ENCODE measurements at places on chromosomes 1 and 21.

- no peak for DNase-seq
Measured at GRCh38 chr1:177448652-177449357, 278.0 kb downstream of the BRINP2 start.

DNA sequence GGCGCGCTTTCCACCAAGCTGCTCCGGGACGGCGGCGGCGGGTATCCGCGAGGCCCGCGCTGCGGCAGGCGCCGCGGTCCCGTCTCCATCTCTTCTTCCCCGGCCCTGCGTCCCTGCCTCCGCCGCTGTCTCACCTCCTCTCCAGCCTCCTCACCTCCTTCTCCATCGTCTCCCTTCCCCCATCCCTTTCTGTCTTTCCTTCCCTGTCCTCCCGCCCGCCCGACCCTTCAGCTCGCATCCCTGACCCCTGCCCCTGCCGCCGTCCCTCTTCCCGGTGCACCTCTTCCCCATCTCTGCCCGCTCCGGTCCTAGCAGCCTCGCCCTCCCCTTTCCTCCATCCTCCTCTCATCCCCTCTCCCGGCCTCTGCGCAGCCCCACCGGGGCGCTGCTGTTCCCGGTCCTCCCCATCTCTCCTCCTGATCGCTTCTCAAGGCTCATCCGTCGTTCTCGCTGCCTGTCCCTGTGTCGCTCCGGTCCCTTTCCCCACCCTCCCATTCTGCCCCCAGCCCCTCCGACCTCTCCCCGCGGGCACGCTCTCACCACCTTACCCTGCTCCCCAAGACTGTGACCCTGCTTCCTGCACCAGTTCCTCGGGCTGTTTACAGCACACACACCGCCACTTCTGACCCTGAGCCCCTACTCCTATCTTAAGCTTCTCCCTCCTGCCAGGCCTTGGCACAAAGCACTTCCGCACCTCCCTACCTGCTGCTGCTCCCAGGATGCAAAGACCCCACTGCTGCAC lies 760 bp upstream of the NPHP4 start:
- DNase-seq = no peak

- DNase-seq = no peak
Measured at GRCh38 chr1:88697503-88697902, 13.4 kb downstream of the PKN2 start.

- no peak for DNase-seq
Measured at GRCh38 chr1:24091971-24092482, 19.9 kb downstream of the MYOM3 start.

- DNase-seq = no peak
Measured at GRCh38 chr1:221093903-221094791, 214.9 kb downstream of the HLX start.

DNA sequence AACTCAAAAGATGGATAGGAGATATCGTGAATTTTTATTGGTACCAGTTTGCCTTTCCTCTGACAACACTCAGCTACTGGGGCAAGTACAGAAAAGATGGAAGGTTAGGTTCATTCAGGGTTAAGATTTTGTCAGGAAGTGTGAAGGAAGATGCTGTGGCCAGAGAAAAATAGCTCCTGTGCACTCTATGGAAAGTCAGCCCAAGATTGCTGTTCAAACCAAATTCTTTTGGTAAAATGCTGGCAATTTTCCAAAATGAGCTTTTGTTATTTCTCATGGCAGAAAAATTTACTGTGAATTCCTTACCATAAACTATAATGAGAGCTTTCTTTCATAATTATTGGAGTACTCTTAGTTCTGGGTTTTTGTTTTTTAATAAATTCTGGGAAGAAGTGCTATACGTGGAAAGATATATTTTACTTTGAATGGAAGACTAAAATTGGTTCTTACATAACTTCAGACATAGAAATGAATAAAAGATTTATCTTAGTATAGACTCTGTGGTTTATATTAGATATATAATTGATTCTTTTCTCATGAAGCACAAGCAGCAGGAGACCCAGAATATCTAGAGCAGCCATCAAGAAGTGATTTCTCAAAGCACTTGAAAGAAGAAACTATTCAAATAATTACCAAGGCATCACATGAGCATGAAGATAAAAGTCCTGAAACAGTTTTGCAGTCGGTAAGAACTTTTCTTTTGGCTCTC lies 112.2 kb downstream of the USP25 start:
- DNase-seq = no peak

DNA sequence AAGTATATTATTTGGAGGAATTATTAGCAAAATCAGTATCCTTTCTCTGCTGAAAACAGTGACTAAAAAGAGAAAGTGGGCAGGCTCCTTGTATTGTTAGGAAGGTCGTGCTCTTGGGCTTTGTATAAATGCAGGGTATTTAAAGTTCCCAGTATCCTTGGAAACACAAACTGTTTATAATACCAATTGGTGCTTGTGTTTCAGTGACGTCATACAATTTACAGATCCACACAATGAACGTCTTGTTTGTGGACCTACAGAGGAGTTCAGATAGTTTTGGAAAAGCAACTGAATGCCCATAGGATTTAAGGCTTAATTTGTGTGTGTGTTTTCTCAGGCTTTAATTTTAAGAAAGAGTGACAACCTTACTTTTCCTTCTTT lies 168.2 kb downstream of the RASAL2 start:
- DNase-seq = no peak

DNA sequence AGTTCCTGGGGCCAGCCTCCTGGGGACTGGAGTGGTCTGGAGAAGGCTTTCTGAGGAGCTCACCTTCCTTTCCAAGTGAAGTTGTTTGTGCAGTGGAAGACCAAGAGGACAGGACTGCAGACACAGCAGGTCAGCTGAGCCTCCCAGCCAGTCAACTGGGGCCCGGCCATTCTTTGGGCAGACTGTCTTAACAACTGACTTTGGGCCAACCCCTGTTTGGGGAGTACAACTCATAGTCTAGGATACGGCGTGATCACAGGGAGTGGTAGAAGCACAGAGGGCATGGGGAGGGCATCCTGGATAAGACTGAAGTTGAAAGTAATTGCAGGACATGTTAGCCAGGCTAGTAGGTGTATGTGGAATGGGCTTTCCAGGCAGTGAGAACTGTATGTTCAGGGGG lies 50.3 kb downstream of the PGM1 start:
- no peak for DNase-seq

- no peak for DNase-seq
Measured at GRCh38 chr1:208026880-208027438, 116.0 kb upstream of the CD34 start.

- no peak for DNase-seq
Measured at GRCh38 chr1:94550800-94551241, 9.3 kb upstream of the F3 start.

DNA sequence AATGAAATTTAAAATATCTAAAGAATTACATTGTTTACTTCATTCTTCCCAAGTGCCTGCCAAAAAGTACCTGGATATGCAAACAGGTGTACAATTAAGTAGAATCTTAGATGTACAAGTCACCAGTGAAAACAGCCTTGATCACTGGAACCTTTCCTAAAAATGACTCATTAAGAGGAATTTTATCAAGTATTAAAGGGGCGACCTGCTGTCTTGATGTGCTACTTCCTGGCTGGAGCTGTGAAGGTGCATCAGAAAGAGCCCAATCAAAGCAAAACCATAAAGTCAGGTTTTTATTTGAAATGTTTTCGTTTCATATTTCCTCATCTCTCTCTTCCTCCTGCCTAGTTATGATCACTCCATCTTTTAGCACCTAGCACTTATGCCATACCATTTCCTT lies 33.4 kb downstream of the IFI44 start:
- no peak for DNase-seq

GRCh38 chr1:156640842-156641706 lies 843 bp upstream of the BCAN start:
- DNase-seq = no peak

- no peak for DNase-seq
Measured at GRCh38 chr1:202599669-202600431, 110.4 kb downstream of the SYT2 start.

GRCh38 chr1:38336961-38337360 lies 290.4 kb upstream of the POU3F1 start:
- no peak for DNase-seq

DNA sequence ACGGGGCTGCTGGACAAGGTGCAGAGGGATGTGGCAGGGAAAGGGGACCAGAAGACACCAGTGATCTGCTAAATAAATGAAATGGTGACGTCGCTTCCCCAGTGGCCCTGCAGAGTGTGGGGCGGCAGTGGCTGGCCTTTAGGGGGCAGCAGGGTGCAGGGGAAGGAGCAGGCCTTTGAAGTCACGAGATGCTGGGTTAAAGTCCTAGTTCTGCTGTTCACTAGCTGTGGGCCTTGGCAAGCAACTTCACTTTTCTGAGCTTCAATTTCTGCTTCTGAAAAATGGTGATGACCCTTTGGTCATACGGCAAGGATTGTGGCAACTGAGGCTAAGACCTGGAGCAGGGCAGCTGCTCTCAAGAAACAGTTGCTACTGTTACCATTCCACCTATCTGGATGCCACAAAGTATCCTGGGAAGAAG lies 9.2 kb upstream of the GALE start:
- peak; percentile 82 for DNase-seq

DNA sequence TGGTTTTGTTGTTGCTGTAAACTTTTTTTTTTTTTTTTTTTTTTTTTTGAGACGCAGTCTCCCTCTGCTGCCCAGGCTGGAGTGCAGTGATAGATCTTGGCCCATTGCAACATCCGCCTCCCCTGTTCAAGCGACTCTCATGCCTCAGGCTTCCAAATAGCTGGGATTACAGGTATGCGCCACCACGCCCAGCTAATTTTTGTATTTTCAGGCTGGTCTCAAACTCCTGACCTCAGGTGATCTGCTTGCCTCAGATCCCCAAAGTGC lies 78.9 kb upstream of the SLC45A1 start:
- DNase-seq = no peak

DNA sequence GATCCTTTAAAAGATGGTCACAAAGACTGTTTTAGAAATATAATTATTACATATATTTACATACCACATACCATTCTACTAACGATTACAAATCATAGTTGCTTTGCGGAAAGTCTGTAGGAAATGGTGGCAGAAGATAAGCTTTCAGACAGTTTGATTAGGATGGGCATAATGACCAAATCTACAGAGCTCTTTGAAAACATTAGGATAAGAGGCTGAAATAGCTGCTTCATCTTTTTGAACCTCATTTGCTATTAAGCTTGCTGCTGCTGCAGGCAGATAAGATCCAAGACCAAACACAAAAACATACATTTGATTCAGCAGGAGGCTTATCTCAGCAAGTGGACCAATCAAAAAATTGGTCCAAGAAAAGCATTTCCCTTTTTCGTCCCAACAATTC lies 47.1 kb downstream of the DDAH1 start:
- no peak for DNase-seq

GRCh38 chr1:162463021-162463420 lies 34.6 kb upstream of the UHMK1 start:
- no peak for DNase-seq

DNA sequence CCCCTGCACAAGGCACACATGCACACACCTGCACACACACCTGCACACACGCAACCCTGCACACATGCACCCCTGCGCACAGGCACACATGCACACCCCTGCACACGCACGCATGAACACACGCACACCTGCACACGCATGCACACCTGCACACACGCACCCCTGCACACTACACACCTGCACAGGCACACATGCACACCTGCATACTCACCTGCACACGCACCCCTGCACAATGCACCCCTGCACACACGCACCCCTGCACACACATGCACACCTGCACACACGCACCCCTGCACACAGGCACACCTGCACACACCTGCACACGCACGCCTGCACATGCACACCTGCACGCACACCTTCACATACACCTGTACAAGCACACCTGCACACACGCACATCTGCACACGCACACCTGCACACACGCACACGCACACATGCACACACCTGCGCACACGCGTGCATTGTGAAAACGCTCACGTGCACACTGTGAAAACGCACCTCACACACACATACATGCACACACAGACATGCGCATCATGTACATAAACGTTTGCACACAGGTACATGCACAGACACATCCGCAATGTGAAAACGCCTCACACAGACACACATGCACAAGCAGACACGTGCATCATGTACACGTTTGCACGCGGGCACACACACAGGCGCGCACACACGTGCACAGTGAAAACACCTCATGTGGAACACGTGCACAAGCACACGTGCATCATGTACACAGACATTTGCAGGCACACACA lies 8.2 kb downstream of the DVL1 start:
- no peak for DNase-seq

GRCh38 chr1:105294838-105295237 lies 1545.1 kb downstream of the AMY1C start:
- no peak for DNase-seq

GRCh38 chr21:39088031-39088370 lies 95.2 kb downstream of the PSMG1 start:
- no peak for DNase-seq

DNA sequence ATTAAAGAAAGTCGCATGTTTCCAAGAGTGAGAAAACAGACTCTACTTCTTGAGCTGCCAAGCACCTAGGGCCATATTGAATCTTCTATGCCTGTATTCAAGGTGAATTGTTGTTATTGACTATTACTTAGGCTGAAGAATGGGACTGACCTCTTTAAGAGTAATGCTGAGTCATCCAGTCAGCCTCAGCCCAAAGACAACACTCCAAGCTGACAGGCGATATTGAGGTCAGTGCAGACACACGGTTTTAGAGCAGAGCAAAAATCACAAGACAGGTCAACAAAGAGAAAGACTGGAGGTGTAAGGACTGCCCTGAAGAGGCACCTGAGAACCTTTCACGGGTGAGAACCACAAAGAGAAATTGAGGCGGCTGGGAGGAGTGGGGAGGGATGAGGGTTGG lies 146.9 kb downstream of the MIS18A start:
- DNase-seq = no peak

- DNase-seq = no peak
Measured at GRCh38 chr1:161379071-161379470, 11.4 kb upstream of the CFAP126 start.

GRCh38 chr1:44135886-44136285 lies 5.5 kb downstream of the KLF18 start:
- no peak for DNase-seq

DNA sequence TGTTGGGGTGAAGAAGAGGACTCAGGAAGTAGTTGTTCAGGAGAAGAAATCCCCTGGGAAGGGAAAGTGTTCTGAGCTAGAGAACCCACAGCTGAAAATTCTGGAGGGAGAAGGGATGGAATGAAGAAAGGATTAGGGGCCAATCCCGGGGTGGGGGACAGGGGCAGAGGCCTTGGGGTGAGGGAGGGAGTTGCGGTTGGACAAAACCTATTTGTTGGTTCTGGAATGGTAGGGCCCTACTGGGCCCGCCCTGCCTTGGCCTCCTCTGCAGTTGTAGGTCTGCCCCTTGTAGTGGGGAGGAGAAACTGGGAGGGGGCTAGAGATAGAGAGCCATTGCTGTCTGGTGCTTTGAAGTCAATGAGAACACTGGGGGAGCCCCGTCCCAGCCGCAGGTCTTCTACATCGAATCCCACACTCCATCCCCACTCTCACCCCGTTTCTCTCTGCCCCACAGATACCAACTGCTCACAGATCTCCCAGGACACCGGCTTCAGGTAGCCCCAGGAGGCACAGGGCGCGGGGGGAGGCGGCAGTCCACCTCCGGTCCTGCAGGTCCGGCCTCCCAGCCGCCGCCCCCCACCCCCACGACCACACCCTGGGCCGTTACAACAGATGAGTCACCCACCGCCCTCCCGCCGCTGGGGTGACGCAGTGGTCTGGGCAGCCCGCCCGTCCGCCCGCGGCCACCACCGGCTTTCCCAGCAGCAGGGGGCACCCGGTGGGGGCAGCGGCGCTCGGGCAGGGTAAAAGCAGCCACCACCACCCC lies 1.1 kb downstream of the TAGLN2 start:
- DNase-seq = peak; percentile 58

GRCh38 chr1:60255565-60255964 lies 182.0 kb upstream of the C1orf87 start:
- DNase-seq = no peak

All from activated naive CD4-positive, alpha-beta T cell treated with anti-CD3 and anti-CD28 coated beads, Interleukin-2, amount 50 U/mL, for 72 hours (primary cell).